ENCODE measurements at places on chromosomes 12 and 14.

DNA sequence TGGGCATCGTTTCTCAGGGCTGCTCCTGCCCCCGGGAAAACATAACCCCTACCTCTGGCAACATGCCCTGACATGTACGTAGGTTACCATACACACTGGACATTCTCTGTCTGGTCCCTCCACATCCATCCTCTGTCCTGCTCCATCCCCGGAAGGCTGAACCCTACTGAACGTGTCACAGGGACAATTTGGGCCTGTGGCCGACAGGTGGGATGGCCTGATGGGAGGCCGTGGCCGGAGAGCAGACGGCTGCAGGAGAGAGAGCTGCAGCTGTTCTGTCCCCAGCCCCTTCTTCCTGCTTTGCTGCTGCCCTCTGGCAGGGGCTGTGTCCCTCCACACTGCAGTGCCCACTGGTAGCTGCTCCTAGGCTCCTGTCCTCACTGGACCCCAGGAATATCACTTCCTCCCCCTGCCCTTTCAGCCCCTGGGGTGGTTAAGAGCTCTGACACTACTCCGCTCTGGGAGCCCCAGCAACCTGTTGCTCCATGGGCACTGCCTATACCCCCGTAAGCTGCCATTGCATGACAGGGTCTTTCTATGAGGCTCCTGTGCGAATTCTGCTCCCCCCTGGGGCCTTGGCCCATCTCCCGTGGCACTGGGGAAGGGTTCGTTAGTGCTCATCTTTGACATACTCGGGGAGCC lies 125.6 kb downstream of the RBM19 start:
- DNase-seq, result no peak

GRCh38 chr14:24310646-24311604 lies at the start of gene LTB4R:
Gene LTB4R, plus strand, starts transcription at chr14:24311502. Its CDS starts 4,150 bp downstream, at chr14:24315652.
- DNase-seq, result peak; percentile 79

DNA sequence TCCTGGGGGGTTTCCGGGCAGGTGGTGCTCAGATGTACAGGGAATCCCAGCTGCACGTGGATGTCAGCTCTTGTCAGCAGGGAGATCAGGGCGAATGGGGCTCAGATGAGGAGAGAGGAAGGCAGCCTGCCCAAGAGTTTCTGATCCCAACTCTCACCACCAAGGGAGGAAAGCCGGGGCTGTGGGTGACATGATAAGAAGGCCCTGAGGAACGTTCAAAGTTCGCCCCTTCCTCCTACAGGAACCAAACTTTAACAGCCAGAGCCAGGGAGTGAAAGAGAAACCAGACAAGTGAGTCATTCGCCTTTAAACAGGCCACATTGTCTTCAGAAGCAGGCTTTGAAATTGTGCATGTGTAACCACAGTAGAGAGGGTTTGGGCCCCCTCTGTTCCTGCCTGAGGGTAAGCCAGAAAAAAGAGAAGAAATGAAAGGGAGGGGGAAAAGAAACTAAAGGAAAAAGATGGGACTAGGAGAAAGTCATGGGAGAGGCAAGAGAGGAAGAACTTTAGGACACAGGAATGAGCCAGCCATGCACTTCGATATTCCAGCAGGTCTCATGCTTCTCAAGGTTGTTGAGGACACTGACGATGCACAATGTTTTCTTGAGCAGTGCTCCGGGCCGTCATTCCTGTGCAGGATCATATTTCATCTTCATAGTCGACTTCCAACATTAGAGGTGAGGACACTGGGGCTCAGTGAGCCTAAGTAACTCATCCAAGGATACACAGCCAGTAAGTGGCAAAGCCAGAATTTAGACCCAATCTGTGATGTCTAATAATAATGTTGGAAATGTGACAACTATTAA lies 691.4 kb upstream of the TBX3 start:
- no peak for DNase-seq

GRCh38 chr14:29603696-29604095 lies 324.0 kb downstream of the PRKD1 start:
- DNase-seq, result no peak

- no peak for DNase-seq
Observed at GRCh38 chr14:76421662-76422061, 45.7 kb downstream of the ESRRB start.

- DNase-seq, result no peak
Observed at GRCh38 chr12:95986635-95987570, 9.2 kb downstream of the HAL start.

Data from ureter (tissue), 1 donor.